ENCODE measurements at places on chromosomes 7 and 10.

DNA sequence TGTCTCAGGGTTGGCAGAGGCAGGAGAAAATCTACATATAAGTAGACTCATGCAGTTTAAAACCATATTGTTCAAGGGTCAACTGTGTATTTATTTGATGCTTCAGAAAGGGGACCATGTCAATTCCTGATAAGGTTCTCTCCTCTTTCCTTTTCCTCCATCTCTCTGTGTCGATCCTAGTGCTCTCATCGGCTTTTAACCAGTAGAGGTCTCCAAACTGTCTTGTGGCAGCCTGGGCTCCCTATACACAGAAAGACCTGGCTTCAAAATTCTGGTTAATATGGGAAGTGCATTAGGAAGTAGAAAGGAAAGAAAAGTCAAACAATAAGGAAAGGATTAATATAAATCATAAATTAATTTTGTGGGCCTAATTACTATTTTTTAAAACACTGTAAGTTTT lies 304.4 kb upstream of the C7orf33 start:
- peak; percentile 15 for DNase-seq

DNA sequence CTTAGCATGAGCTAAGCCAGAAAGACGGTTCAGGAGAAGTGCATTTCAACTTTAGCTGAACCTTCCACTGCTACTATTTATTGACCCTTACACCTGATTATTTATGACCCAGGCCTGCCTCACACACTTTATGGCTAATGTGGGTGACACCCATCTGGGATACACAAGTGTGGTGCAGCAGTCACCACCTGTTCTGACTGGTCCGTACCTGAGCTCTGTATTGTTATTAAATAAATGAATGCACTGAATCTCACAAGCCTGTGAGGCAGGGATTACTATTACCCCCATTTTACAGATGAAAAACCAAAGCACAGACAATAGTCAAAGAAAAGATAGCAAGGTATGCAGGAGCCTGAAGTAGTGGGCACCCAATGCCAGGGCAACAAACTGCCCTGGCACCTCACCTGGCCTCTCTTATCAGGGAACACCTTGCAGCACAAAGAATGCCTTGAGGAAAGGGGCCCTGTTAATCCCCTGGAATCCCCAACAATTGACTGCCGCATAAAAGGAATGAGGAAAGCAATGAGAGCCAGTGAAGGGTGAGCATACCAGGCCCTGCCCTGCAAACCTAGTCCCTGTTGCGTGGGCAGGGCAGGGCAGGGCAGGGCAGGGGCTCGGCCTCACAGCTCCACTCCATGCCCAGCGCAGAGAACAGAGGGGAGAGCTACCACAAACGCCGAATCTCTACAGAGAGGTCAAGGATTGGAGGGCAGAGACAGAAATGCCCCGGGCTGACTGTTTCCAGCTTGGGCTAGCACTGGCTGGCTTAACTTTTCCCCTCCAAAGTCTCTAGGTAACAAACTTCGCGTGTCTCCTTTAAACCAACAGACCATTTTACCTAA lies 1.3 kb downstream of the ANXA11 start:
- DNase-seq: no peak

DNA sequence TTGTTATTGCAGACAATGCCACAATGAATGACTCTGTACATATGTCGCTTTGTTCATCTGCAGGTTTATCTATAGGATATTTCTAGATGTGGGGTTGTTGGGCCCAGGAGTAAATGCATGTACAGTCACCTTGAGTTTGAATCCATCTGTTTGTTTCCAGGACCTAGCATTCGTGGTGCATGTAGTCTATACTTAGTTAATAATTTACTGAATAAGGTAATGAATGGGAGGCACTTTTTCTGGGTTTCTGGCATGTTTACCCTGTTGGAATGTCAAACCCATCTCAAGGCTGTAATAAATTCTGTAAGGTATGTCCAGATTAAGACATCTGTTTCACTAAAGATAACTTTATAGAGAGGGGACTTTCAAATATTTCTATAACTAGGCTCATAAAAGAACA lies 23.5 kb downstream of the HECTD2 start:
- no peak for DNase-seq

DNA sequence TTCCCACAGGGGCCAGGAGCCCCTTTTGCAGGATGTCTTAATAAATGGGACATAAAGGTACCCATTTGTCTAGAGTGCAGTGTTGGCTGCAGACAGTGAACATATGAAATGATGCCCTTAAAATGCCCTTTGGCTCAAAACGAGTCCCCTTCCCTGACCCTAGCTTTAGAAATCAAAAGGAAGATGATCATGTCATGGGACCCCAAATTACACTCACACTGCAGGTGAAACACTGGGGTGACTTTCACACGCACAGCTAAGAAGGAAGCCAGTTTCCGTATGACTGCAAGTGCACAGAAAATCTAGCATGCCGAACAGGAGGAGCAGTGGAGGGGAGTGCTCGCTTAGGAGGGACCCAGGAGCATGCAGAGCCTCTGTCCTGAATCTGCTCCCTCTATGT lies 154.5 kb upstream of the KLF14 start:
- no peak for DNase-seq

GRCh38 chr7:81469869-81470723 lies 299.8 kb downstream of the HGF start:
- peak; percentile 62 for DNase-seq

GRCh38 chr7:25597946-25598345 lies 369.7 kb upstream of the NPVF start:
- no peak for DNase-seq

- no peak for DNase-seq
Observed at GRCh38 chr10:71136036-71136721, 76.2 kb upstream of the UNC5B start.

DNA sequence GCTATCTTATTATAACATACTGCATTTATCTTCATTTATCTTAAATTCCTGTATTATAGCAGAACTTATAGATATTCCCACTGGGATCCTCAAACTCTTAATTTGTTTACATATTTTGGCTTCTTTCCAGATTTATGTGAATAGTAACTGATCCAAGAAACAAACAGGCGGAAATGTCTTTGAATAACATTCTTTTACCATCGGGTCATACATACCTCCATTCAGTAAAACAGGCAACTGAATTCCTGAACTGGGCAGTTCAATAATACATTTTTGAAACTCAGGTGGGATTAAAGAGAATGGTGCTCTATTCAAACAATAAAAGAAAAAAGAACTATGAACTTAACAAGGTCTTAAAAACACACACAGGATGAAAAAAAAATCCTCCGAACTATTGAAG lies 337.4 kb downstream of the CRPPA start:
- no peak for DNase-seq

GRCh38 chr10:123442901-123443300 lies 223.3 kb upstream of the GPR26 start:
- DNase-seq: no peak

GRCh38 chr7:150993511-150993910 lies 2.7 kb downstream of the NOS3 start:
- DNase-seq: no peak

GRCh38 chr7:158008267-158008666 lies 579.4 kb downstream of the PTPRN2 start:
- DNase-seq: no peak

GRCh38 chr10:85193796-85194195 lies 865.4 kb downstream of the CCSER2 start:
- no peak for DNase-seq

GRCh38 chr7:141928845-141929195 lies 12.6 kb downstream of the OR9A4 start:
- no peak for DNase-seq

DNA sequence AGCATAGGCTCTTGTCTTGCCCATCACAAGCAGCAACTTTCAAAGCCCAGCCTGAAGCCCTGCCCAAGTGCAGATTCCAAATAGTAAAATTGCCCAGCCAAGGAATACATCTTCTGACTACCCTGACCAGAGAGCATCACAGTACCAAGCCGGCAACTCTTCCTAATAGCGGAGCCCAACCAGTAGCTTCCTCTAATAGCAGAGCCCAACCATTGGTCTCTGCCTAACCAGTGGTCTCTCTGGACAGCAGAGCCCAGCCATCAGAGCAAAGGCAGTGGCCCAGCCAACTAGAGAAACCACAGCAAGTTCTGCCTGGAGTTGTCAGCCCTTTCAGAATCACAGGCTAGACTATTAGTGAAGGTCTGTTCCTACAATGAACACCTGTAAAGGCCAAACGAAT lies 285.6 kb downstream of the HGF start:
- DNase-seq: no peak

GRCh38 chr7:158885624-158886023 lies 29.3 kb downstream of the DYNC2I1 start:
- peak; percentile 20 for DNase-seq

DNA sequence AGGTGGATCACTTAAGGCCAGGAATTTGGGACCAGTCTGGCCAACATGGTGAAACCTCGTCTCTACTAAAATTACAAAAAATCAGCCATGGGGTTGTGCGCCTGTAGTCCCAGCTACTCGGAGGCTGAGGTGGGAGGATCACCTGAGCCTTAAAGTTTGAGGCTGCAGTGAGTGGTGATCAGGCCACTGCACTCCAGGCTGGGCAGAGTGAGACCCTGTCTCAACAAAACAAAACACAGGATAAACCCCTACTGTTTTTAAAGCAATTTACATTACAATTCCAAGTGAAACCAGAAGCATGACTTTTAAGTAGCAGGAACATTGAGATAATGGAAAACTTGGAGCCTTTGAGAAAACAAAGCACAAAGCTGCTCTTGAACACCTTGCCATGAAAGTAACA lies 92.4 kb upstream of the BTBD16 start:
- no peak for DNase-seq

DNA sequence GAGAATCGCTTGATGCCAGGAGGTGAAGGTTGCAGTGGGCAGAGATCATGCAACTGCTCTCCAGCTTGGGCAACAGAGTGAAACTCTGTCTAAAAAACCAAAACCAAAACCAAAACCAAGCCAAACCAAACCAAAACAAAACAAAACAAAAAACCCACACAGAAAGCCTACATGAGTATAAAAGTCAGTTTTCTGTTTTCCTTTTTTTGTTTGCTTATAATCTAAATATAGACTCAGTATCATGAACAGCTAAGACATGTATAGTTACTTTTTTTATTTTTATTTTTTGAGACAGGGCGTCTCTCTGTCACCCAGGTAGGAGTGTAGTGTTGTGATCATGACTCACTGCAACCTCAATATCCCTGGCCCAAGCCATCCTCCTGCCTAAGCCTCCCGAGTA lies 16.8 kb upstream of the MTPN start:
- DNase-seq: no peak

Measured in COR-L47 (cell line).